ENCODE measurements at places on chromosomes 6 and 20.

- DNase-seq, result no peak
Observed at GRCh38 chr6:44373787-44374186, 13.7 kb upstream of the CDC5L start.

- DNase-seq, result no peak
Observed at GRCh38 chr6:69311888-69312287, 484.9 kb downstream of the LMBRD1 start.

- DNase-seq, result no peak
Observed at GRCh38 chr6:100281471-100281901, 183.2 kb downstream of the SIM1 start.

DNA sequence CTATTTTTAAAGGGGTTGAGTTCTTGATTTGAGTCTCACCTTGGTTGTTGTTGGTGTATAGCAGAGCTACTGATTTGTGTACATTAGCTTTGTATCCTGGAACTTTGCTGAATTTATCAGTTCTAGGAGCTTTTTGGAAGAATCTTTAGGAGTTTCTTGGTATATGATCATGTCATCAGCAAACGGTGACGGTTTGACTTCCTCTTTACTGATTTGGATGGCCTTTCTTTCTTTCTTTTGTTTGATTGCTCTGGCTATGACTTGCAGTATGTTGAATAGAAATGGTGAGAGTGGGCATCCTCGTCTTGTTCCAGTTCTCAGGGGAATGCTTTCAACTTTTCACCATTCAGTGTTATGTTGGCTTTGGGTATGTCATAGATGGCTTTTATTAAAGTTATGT, 64.0 kb downstream of the CDYL start:
- no peak for DNase-seq

DNA sequence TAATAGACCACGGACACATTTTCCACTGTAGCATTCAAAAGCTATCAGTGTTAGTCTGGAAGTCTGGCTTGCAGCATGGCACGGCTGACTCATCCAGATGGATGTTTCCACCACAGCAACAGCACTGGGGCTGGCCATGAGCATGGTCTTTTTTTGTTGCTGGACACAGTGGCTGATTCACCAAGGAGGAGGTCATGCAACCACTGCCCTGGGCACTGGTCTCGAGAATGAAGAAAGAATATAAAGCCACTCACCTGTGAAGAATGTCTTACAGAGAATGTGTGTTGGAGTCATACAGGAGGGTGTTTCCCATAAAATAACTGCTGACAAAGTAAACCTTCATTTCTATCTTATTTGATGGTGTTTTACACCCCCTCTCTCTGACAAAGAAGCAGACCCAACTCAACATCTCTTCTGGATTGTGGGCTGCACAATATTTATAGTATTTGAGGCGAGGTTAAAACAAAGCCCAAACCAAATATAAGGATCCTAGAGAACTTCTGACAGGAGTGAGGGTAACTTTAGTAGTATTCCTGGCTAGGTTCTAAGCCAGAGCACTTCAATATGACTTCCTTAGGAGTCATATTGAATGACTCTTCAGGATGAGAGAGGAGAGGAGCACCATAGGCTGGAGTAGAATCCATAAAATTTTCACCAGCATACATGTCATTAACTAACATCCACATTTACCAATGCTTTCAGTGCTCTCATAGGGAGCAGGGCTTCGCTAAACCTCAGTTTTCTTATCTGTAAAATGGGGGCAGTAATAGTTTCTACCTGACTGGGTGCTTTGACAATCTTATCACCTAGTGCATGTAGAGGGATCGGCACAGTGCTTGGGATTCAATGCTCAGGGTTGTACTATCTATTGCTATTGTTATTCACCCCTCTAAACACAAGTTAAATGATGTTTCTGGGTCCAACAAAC, 121.4 kb downstream of the KIF13A start:
- DNase-seq, result no peak

DNA sequence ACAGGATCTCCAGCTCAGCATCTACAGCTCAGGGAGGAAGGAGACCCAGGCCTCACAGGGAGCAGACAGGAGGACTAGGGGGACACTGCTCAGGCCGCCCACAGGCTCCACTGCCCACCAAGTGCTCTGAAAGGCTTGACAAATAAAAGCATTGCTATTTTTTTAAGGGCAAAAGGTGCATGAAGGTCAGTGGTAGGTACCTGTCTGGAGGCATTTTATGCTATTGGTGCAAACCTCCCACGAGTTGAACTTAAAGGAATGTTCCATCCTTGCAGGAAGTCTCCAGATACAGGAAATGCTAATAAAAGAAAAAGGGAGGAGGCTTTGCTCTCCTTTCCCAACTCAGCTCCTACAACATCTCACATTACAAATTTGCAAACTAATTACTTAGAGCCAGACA, 228.1 kb downstream of the FOXC1 start:
- DNase-seq, result no peak

DNA sequence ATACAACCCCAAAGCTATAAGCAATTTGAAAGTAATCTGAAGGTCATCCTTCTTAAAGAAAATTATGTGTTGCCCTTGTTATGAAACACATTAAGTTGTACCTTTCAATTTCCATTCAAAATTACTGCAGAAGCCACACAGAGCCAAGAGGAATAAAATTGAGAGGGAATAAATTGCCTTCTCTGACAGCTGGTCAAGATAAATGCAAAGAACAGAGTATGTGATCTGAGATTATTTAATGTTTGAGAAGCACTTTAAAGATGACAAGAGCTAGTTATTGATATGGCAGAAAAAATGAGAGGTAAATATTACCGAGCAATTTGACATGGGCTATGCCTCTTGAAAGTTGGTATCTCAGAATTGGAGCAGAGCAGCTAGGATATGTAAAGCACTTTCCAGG, 61.6 kb downstream of the TRDN start:
- DNase-seq, result no peak

- DNase-seq, result no peak
Observed at GRCh38 chr6:37530297-37530696, 30.6 kb upstream of the CCDC167 start.

DNA sequence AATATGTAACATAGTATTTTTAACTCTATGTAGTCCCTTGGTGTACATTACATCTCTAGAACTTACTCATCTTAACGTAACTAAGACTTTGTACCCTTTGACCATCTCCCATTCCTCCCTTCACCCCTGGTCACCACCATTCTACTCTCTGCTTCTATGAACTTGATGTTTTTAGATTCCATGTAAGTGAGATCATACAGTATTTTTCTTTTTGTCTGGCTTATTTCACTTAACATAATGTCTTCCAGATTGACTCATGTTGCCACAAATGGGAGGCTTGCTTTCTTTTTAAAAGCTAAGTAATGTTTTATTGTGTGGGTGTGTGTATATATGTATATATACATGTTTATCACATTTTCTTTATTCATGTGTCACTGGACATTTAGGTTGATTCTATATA, 55.8 kb downstream of the TMEM200A start:
- DNase-seq, result no peak

DNA sequence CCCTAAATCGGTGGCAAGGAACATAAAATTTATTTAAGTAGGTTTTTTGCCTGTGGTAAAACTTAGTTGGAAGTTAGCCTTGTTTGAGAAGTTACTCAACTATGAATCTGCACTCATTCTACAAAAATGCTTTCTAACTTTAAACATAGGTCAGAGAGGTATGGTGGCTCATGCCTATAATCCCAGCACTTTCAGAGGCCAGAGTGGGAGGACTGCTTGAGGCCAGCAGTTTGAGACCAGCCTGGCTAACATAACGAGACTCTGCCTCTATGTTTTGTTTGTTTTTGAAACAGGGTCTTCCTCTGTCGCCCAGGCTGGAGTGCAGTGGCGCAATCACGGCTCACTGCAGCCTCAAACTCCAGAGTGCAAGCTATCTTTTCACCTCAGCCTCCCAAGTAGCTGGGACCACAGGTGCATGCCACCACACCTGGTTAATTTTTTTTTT, 16.2 kb downstream of the USP49 start:
- DNase-seq, result no peak

- no peak for DNase-seq
Observed at GRCh38 chr6:94862112-94862511, 715.2 kb upstream of the MANEA start.

- DNase-seq, result no peak
Observed at GRCh38 chr20:46215913-46216707, 92.2 kb downstream of the CDH22 start.

- DNase-seq, result no peak
Observed at GRCh38 chr6:12654514-12654913, 62.1 kb upstream of the PHACTR1 start.

- DNase-seq, result no peak
Observed at GRCh38 chr20:53657279-53657678, 63.6 kb upstream of the ZNF217 start.

DNA sequence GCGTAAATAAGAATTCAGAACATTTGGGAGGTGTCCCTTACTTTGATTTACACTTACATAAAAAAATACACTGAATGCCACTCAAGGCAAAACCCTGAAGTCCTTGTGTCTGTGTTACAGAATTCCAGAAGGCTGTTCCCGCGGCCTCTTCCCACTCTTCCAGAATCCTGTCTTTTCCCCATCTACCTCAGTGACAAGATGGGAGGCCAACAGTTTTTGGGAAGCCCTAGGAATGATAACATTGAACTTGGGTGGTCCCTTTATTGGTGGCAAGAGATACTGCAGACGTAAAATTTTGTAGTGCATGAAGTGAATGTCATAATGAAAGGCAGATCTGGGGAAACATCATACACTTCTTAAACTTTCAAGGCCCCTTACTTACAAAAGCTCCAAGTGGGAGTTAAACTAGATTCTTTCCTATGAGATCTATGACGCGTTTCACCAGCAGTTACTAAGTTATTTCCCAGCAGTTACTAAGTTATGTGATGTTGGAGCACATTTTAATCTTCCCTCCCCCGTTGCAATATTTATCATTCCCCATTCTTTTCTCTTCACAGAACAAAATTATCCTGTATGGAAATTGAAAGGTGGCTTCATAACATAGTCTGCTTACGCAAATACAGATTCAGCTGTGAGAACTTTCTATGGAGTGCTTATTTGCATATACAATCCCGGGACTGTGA, 79.5 kb downstream of the BCAS1 start:
- DNase-seq, result no peak

DNA sequence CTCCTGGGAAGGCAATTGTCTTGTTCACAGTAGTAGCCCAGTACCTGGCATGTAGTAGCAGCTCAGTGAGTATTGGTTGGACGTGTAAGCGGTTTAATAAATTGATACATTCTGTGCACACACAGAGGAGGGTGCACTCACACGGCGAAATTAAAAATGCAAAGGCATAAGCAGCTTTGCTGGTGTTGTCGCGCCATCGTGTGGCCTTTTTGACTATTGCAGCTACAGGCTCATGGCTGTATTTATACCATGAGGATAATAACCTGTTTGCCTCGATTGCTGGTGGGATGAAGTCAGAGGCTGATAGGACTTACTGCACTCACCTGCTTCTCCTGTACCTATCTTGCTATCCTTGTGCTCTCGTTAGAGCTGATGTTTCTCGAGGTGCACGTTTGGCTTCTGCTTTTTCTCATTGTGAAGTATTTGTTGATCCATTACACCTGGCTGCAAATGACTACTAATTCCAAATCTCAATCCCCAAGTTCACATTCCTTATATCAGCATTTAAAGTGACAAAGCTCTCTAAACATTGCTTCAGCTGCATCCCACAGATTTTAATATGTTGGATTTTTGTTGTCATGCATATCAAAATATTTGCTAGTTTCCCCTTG, 61.5 kb downstream of the TBXT start:
- peak; percentile 43 for DNase-seq

GRCh38 chr6:37727996-37728395, 30.3 kb upstream of the MDGA1 start:
- DNase-seq, result no peak

DNA sequence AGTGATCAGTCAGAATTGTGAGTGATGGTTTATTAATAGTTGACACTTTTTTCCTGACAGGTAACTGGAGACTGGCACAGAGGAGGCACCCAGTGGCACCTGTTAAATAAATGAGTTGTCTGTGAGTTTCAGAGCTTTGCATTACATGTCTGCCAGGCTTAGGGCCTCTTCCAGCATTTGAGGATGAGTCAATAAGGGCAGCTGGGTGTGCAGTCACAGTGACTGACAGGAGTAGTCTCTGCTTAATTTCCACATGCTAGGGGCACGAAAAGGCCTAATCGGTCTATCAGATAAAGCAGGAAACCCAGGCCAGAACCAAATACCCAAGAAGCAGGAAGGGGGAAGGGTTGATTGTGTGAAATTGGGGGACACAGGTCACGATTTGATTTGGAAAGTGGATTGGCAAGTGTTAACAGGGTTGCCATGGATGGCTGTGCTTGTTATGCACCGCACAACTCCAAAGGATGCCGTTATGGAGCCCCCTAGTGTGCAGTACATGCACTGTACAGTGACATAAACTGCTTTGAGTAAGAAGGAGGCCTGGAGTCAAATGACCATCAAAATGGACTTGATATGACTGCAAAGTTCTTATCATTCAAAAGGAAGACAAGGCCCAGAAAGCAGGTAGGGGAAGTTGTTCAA, 111.9 kb upstream of the GGTLC1 start:
- peak; percentile 4 for DNase-seq

DNA sequence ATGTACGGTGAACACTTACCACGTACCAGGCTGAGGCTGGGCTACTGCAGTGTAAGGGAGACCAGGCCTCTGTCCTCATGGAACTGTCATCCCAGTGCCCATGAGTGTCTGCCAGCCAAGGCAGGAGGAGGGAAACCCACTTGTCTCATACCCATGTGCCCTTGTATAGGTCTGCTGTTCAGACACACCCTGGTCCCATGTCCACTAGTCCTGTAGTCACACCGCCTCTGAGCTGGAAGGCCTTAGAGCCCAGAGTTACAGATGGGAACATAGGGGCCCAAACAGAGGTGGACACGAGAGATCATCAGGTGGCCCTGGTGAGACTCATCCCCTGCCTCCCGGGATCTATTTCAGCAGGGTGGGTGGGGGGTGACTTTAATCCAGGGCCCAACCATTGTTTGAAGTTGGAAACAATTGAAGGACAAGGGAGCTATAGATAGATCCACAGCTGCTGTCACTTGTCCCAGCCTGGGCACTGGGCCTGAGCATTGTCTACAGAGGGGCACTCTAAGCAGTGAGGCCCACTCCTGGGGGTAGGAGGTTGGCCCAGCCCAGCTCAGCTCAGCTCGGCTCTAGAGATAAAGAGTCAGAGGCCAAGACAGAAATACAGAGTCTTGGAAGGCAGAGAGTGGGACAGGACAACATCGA, 14.6 kb downstream of the MYH7B start:
- no peak for DNase-seq

- DNase-seq, result no peak
Observed at GRCh38 chr6:144710207-144710606, 425.1 kb downstream of the UTRN start.

Data from activated CD8-positive, alpha-beta memory T cell treated with anti-CD3 and anti-CD28 coated beads for 48 hours (primary cell).